Body of pancreas (tissue), 4 donors: ENCODE measurements at places on chromosomes 4 and X. TPM values are rescaled to one million over a fixed set of nuclear protein-coding genes. Genes with fewer than 3 reads are reported as not detected.
A peak's percentile ranks its signal among the peaks of the same experiment; 100 is the strongest.

The BEND2 gene
- under 0.01 TPM for total RNA-seq

DNA sequence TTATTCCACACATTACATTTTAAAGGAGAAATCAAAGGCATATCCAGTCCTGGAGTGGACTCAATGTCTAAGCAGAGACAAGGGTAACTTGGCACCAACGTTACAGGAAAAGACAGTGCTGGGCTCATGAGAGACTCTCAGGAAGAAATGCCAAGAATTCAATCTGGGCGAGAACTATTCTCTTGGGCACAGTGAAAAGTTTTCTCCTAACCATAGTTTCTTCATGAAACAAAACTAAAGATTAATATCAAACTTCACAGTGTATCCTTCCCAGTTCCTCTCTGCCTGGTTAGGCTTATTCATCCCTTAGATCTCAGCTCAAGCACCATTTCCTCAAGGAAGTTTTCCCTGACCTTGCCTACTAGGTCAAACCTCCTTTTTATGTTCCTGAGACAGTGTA, 109.4 kb upstream of the TLL1 start:
- H3K4me1 ChIP-seq: no peaks in the 10 kb centered on the region
- no peaks in the 10 kb centered on the region for H3K27me3 ChIP-seq
- no peak for DNase-seq
- H3K27ac ChIP-seq: no peak overlapping the region
- no peak overlapping the region for H3K4me3 ChIP-seq

The PRRG3 gene
- total RNA-seq: 1.0 TPM

- H3K27ac ChIP-seq: peak overlapping the region; percentile 16
- no peaks in the 10 kb centered on the region for H3K4me1 ChIP-seq
- no peak overlapping the region for H3K4me3 ChIP-seq
- no peaks in the 10 kb centered on the region for H3K36me3 ChIP-seq
- H3K27me3 ChIP-seq: no peaks in the 10 kb centered on the region
- DNase-seq: no peak
Measured at GRCh38 chr4:120965938-120966337, 43.4 kb upstream of the PRDM5 start.

The VGLL1 gene
- not detected for total RNA-seq

The NDUFC1 gene
- 24.1 TPM for total RNA-seq

DNA sequence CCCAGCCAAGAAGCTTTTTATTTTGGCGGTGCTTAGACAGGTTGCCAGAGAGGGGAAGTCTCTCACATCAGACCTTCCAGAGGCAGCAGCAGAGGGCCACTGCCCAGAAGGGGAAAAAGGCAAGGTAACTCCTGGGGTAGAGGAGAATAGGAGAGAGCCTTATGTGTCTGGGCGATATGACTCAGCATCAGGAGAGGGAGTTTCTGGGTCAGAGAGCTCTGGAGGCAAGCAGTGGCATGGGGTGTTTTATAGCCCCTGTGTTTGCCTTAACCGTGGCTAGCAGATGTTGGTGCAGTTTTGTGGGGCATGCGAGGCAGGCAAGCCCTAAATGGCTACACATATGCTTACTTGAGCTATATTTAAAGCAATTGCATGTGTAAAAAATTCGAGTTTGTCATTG, 8.3 kb upstream of the ZXDB start:
- no peaks in the 10 kb centered on the region for H3K27me3 ChIP-seq
- no peak overlapping the region for H3K4me3 ChIP-seq
- no peak for DNase-seq
- no peak overlapping the region for H3K27ac ChIP-seq

- no peak for DNase-seq
- no peak overlapping the region for H3K27ac ChIP-seq
- no peaks in the 10 kb centered on the region for H3K4me1 ChIP-seq
- no peak overlapping the region for H3K4me3 ChIP-seq
- H3K36me3 ChIP-seq: no peaks in the 10 kb centered on the region
Measured at GRCh38 chr4:165184220-165184619, 23.1 kb upstream of the KLHL2 start.

DNA sequence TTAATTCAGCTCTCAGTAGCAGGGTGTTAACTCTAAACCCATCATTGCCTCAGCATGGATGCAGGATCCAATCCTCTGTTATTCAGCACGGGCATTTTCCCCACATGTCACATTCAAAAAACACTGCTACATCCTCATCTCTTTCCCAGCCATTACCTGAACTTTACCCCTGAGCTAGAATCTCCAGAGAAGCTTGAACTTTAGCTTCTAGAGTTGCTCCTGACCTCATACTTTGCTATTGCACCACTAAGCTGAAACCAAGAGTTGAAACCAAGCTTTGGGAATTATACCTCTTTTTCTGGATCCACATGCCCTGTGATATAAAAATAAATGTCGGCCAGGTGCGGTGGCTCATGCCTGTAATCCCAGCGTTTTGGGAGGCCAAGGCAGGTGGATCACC, 90.7 kb downstream of the SHROOM3 start:
- H3K27ac ChIP-seq: peak overlapping the region; percentile 80
- no peak overlapping the region for H3K4me3 ChIP-seq
- no peaks in the 10 kb centered on the region for H3K27me3 ChIP-seq
- no peak for DNase-seq
- H3K36me3 ChIP-seq: no peaks in the 10 kb centered on the region
- H3K4me1 ChIP-seq: peaks cover 30% of the 10 kb centered on the region

GRCh38 chr4:77600521-77601451, 4.8 kb upstream of the CXCL13 start:
- peaks cover 13% of the 10 kb centered on the region for H3K4me1 ChIP-seq
- peak; percentile 39 for DNase-seq
- H3K27me3 ChIP-seq: no peaks in the 10 kb centered on the region
- H3K27ac ChIP-seq: no peak overlapping the region
- H3K4me3 ChIP-seq: no peak overlapping the region

DNA sequence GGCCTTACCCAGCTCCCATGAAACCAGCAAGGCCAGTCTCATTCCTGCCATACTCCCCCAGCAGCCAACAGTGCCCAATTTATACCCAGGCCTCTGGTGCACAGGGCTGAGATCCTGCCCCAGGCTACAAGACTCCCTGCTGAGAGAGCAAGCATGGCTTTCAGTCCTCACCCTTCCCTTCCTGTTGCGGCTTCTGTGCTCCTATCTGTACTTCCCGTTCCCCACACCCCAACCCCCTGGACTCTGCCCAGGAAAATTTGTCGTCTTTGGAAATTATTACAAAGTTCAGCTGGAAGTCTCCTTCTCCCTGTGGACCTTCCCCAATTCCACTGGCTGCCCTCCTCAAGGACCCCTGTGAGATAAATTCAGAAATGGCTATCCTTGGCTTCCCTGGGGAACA, 84.1 kb upstream of the GK2 start:
- DNase-seq: no peak
- no peaks in the 10 kb centered on the region for H3K4me1 ChIP-seq
- no peak overlapping the region for H3K27ac ChIP-seq

The TLR1 gene
- 20.8 TPM for total RNA-seq

The SRPX gene
- total RNA-seq: 78.4 TPM

The SPANXN4 gene
- not detected for total RNA-seq

The TCEAL5 gene
- total RNA-seq: not detected

DNA sequence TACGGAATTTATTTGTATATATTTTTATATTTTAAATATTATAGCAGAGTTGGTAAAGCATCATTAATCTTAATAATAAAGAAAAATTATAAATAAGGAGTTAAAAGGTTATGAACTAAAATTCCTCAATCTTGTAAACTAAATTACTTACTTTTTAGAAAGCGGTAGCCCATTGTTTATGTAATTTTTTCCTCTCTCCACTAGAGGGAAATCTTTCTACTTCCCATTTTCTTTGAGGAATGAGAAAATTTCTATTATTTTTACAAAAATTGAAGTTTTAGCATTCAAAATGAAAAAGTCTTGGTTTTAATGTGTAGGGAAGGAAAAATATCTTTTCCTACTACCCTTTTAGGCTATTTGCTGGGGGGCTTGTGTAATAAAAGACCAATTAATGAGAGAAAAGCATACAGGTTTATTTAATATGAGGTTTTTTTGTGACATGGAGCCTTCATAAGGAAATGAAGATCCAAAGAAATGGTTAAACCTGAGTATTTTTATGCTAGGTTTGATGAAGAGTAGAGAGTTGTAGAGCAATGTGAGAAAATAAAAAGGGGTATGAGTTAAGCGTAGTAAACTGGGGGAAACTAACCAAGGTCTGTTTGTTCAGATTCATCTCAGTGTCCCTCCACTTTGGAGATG, 68.7 kb upstream of the ADAD1 start:
- H3K4me3 ChIP-seq: no peak overlapping the region
- H3K27ac ChIP-seq: no peak overlapping the region
- H3K27me3 ChIP-seq: no peaks in the 10 kb centered on the region
- H3K36me3 ChIP-seq: no peaks in the 10 kb centered on the region
- no peak for DNase-seq
- H3K4me1 ChIP-seq: no peaks in the 10 kb centered on the region

DNA sequence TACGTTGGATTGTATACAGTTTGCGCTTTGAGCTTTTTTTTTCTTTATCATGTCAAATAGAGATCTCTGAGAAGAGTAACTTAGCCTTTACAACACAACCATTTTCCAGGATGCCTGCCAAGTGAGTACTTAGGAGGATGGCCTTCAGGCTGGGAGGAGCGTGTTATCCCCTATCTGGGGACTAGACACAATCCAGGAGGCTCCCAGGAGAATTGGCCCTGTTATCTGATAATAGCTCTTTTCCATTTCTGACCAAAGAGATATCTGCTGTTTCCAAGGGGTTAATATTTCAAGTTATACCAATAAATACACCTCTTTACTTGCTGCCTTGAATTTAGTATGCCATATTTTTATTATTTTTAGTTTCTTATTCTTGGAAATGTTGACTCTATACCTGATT, 169.5 kb upstream of the SMARCAD1 start:
- H3K4me1 ChIP-seq: no peaks in the 10 kb centered on the region
- H3K36me3 ChIP-seq: no peaks in the 10 kb centered on the region
- no peak for DNase-seq
- H3K27ac ChIP-seq: no peak overlapping the region
- no peaks in the 10 kb centered on the region for H3K27me3 ChIP-seq

- no peaks in the 10 kb centered on the region for H3K36me3 ChIP-seq
- H3K27ac ChIP-seq: no peak overlapping the region
- DNase-seq: no peak
- no peaks in the 10 kb centered on the region for H3K27me3 ChIP-seq
- H3K4me3 ChIP-seq: no peak overlapping the region
Measured at GRCh38 chr4:86100539-86101215, 259.2 kb downstream of the MAPK10 start.

- H3K27ac ChIP-seq: no peak overlapping the region
- no peaks in the 10 kb centered on the region for H3K36me3 ChIP-seq
- H3K4me1 ChIP-seq: peaks cover 7% of the 10 kb centered on the region
Measured at GRCh38 chrX:119423631-119424030, 24.5 kb downstream of the SLC25A43 start.

DNA sequence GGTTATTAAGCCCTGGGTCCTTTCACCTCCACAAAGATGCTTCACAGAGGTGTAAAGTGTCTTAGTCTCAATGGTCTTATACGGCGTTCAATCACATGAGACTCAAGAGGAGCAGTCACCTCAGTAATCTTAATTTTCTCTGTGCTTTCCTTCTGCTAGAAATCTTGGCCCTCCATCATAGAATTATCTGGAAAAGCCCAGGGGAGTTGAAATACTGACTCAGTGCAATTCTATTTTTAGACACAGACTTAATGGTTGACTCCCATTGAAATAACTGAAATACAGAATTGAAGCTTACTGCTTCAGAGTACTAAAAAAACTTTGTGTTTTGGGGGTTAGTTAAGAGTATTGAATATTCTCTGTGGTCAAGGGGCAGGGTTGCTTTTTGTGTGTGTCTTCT, 94.5 kb upstream of the IL15 start:
- H3K27me3 ChIP-seq: no peaks in the 10 kb centered on the region
- no peaks in the 10 kb centered on the region for H3K4me1 ChIP-seq
- H3K27ac ChIP-seq: no peak overlapping the region
- no peak for DNase-seq
- no peaks in the 10 kb centered on the region for H3K36me3 ChIP-seq
- H3K4me3 ChIP-seq: no peak overlapping the region

DNA sequence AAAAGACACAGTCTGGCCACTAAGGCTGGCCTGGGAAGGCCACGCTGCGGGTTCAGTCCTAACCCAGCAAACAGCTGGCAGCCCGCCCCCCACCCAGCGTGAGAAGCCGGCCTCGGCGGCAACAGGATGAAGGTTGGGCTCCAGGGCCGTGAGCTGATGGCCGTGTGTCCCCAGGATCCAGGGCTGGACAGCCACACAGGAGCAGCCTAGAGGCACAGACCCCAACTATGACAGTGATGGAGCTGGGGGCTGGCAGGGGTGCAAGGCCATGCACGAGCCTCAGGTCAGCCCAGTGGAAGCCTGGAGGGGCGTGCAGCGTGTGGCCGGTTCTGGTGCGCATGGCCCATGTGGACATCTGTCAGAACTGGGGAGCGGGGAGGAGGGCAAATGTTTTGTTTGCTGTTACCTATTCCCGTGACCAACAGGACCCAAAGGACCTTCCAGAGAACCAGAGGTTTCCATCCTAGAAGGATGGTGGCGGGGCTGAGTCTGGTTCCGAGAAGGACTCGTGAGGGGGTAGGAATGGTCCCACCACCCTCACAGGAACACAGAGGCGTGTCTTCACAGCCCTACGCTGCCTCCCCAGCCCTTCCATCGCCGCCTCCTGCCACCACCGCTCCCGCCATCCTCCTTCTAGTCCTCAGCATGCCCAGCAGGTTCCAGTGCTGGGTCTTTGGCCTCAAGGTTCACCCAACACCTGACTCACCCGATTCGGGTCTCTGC, 46.5 kb downstream of the ZFYVE28 start:
- H3K4me1 ChIP-seq: no peaks in the 10 kb centered on the region
- no peaks in the 10 kb centered on the region for H3K36me3 ChIP-seq
- no peaks in the 10 kb centered on the region for H3K27me3 ChIP-seq
- H3K27ac ChIP-seq: no peak overlapping the region
- H3K4me3 ChIP-seq: no peak overlapping the region

- no peaks in the 10 kb centered on the region for H3K36me3 ChIP-seq
- DNase-seq: no peak
- no peaks in the 10 kb centered on the region for H3K27me3 ChIP-seq
- no peak overlapping the region for H3K27ac ChIP-seq
- H3K4me3 ChIP-seq: no peak overlapping the region
Measured at GRCh38 chr4:77432717-77433417, 172.8 kb upstream of the CXCL13 start.

DNA sequence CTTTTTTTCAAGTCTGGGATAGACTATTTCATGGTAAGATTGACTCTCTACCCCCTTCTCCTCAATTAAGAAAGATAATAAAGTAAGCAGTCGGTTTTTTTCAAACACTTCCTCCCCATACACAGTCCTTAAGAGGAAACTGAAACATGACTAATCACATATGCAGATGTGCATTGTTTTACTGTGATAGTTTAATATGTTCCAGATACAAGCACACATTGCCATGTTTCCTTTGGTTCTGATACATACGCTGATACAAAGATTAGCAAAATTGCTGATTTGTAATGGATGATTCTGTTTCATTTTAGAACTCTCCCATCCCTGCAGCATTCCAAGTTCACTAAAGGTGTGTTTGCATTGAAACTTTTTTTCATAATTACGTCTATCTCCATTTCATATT, 76.1 kb downstream of the FBXO8 start:
- peaks cover 7% of the 10 kb centered on the region for H3K4me1 ChIP-seq
- H3K27me3 ChIP-seq: peaks cover 9% of the 10 kb centered on the region
- no peaks in the 10 kb centered on the region for H3K36me3 ChIP-seq
- H3K4me3 ChIP-seq: no peak overlapping the region
- no peak for DNase-seq

The FOXP3 gene
- total RNA-seq: not detected

The PPEF2 gene
- not detected for total RNA-seq

The APEX2 gene
- total RNA-seq: 5.2 TPM
